D721Med (cell line): ENCODE measurements at places on chromosomes 11 and 22.

DNA sequence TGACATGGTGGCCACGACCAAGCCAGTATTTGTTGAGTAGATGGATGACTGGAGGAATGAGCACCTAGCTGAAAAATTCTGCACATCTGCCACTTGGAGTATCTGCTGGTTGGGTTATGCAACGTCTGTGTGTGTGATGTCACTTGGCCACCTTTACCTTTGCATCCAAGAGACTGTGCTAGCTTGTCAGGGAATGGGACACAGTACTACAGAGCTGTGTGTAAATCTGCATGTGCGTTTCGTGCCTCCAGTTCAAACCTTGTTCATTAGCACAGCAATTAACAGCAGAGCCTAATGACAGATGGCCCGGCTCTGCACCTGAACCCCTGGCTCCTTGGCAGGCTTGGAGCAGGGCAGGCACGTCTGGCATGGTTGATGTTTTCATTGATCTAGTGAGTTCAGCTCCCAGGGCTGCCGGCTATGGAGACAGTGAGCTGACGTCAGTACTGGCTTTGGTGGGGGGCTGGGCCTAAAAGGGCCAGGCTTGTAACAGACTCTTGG is 188.4 kb upstream of the NAV2 start:
- DNase-seq: no peak

DNA sequence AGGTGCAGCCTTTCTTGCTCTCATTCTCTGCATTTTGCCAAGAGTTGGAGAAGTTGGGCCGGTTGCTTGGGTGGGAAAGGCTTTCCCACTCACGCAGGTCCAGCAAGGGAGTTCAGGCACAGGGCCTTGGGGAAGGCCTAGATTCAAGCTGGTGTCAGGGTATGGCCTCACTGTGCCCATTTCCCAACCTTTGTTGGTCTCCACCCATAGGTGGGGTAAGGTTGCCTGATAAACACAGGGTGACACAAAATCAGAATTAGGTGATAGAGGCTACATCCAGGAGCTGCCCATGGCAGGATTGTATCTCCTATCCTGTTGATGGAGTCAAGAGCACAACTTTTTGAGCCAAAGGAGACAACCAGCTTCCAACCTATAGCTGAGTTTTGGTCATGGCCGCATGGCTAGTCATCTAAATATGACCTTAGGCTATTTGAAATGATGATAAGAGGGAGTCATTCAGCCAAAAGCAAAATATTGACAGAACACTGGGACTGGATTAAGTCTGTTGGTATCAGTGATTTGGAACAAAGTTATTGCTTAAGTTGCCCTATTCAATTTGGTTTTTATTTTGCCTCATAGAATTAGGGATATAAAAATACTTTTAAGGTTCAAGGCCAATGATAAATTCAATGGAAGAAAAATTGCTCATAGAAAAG is 20.9 kb downstream of the CAT start:
- DNase-seq: no peak

DNA sequence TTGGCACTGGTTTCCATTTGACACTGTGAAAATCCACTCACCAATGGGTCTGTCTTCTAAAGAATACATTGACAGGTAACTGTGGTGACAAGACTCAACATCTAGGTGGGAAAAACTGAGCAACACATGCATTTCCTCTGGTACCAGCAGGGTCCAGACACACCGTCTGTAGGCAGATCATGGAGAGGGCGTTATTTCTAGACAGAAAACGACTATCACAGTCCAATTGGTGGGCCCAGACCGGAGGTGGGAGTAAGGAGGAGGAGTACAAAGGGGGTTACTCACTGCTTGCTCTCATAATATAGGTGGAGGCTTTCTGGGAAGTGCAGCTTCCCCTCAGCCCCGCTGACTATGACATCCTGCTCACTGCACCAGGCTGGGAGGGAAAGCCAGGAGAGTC is 9.9 kb downstream of the OVCH2 start:
- no peak for DNase-seq

DNA sequence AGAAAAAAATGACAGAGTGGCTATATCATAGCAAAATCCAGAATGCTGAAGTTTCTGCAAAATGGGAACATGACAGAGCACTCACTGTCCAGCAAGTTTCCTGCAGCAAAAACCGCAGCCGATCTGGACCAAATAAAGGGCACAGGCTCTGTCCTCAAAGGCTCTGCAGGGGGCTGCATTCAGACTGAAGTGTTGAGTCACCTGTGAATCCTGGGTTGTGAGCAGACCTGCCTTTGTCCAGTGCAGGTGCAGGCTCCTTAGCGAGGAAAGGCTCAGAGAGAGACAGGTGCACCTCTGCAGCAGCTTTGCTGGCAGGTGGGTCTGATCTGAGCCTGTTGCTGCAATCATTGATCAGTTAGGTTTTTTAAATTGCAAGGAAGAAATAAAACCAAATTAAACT is 29.3 kb upstream of the NFAM1 start:
- DNase-seq: no peak

DNA sequence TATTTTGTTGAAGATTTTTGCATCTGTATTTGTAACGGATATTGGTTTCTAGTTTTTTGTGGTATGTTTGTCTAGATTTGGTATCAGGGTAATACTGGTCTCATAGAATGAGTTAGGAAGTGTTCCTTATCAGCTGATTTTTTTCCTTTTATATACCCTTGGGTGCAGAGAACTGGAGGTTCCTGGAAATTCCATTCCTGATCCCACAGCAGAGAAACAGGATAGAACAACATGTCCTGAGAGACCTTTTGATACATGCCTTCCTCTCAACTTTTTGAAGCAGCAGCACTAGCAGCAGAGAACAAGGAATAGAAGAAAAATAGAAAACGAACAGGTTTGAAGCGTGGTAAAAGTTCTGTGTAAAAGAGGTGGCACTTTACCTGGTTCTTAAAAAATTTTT is 36.8 kb downstream of the BIRC2 start:
- no peak for DNase-seq

DNA sequence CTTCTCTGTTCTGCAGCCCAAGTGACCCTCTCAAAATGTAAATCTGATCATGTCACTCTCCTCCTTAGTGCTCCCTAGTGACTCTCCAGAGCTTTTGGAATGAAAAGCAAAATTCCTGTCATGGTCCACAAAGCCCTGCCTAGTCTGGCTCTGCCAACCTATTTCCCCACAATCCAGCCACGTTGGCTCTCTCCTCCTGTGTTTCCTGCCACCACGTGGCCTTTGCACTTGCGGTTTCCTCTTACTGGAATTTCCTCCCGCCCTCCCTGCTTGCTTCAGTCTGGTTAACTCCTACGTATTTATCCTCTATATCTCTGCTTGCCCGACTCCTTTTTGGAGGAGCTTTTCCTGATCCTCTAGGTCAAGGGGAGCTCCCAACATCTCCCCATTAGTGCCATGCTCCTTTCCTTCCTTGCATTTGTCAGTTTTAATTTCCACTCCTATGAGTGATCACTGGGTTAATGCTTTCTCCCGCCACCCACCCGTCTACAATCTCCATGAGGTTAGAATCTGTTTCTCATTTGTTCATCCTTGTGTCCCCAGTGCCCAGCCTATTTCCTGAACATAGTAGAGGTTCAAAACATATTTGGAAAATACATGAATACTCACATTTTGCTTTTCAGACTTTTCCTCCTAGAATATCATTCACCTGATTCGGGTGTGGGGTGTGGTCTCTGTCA is 11.5 kb downstream of the NNMT start:
- no peak for DNase-seq

GRCh38 chr11:70618431-70619101 is 220.2 kb downstream of the CTTN start:
- DNase-seq: no peak

DNA sequence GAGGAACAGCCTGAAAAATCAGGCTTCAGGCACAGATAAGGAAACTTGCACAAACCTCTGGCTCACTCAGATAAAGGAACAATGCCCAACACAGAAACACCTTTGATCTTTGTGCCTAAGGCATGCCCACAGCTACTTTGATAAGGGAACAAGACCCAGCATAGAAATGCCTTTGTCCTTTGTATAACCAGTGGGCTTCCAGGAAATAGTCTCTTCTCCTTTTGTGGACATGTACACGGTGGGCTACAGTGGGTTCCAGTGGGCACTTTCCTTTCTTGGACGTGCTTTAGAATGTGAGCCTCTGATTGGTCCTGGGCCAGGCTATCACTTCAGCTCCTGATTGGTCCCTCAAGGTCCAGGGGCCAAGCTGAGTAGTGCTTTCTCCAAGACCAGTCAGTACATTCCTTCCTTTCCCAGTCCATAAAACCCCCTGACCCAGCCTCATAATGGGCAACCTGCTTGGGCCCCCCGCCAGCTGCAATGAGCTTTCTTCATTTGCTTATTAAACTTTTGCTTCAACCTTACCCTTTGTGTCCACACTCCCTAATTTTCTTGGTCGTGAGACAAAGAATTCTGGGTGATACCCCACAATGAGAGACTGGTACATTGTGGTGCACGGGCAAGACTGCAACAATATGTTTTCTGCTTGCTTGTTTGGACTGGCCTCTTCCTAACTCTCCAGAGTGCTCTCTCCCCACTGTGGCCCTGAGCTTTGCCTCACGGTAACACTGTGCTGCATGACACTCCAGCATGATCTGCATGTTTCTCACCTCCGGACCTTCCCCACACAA is 1.7 kb upstream of the CABIN1 start:
- DNase-seq: no peak

- no peak for DNase-seq
Observed at GRCh38 chr11:121249039-121249663, 43.4 kb upstream of the SC5D start.

DNA sequence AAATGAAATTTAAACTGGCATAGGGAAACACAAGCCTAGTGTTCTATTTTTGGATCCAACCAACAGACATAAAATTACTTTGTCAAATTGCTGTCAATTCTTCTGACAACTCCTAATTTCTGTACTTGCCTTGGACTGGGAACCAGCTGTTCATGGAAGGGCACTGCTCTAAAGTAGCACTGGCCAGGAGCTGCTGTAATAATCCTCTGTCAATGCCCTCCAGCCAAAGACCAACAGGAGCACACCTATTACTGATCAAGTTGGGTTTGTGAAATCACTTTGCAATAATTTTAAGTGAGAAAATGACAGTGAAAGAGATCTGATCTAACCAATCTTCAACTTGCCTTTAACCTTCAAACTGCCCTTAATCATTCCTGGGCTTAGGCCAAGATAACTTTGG is 18.9 kb upstream of the TMEM123 start:
- no peak for DNase-seq

GRCh38 chr11:33933602-33934001 is 41.7 kb upstream of the LMO2 start:
- no peak for DNase-seq

- no peak for DNase-seq
Observed at GRCh38 chr22:19836512-19836911, 18.2 kb downstream of the GNB1L start.

GRCh38 chr11:22800482-22800881 is 29.1 kb downstream of the SVIP start:
- no peak for DNase-seq

GRCh38 chr11:61621917-61622585 is 41.2 kb upstream of the SYT7 start:
- no peak for DNase-seq

DNA sequence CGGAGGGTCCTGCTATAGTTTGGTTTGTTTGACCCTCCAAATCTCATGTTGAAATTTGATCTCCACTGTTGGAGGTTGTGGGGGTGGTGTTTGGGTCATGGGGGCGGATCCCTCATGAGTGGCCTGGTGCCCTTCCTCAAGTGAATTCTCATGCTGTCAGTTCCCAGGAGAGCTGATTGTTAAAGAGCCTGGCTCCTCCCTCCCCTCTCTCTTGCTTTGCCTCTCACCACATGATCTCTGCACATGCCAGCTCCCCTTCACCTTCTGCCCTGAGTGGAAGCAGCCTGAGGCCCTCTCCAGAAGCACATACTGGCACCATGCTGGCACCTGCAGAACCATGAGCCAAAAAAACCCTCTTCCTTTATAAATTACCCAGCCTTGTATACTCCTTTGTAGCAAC is 7.1 kb downstream of the TSPAN18 start:
- DNase-seq: no peak

DNA sequence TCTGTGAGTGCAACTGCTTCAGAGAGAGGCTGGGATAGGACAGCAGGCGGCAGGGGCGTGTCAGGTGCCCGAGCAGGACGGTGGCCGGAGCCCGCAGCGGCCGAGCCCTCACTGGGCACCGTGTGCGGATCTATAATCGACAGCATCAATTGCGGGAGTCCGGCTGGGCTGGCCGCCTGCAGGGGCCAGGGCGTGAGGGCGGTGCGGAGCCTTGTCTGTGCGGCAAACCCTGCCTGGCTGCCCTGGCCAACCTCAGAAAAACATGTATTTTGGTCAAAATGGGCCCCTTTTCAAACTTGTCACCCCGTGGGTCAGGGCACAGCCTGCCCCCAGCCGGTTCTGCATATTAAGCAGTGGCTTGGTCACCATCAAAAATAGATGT is 91.3 kb upstream of the KCNQ1OT1 start:
- no peak for DNase-seq

DNA sequence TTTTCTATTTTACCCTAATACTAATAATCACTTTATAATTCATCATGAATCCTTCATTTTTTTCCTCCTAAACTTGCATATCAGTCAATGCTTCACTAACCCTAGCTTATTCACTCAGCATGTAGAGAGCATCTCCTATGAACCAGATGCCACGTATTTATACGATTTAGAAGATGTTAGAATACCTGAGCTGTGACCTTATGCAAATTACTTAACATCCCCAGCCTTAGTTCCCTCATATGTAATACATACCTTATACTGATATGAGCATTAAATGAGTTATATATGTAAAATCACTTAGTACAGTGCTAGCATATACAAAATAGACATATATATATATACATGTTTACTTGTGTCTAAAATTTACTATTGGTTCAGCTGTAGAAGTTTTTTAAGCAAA is 9.0 kb downstream of the FAM76B start:
- no peak for DNase-seq

DNA sequence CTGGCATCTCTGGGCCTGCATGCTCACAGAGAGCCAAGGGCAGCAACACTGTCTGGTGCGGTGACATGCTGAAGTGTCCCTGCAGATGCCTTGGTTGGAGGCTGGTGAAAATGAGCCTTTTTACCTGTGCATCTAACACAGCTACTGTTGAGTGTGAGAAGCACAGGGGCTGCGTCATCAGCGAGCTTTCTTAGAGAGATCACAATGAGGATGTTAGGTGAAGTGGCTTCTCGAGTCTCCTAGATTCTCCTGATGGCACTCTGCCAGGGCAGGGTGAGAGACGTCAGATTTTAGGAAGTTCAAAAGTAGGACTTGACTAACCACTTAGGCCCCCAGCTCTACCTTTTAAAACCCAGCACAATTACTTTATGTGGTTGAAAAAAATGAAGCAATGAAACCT is 3.6 kb upstream of the SLC15A3 start:
- no peak for DNase-seq

- no peak for DNase-seq
Observed at GRCh38 chr11:2808850-2809846, 76.4 kb downstream of the CDKN1C start.

DNA sequence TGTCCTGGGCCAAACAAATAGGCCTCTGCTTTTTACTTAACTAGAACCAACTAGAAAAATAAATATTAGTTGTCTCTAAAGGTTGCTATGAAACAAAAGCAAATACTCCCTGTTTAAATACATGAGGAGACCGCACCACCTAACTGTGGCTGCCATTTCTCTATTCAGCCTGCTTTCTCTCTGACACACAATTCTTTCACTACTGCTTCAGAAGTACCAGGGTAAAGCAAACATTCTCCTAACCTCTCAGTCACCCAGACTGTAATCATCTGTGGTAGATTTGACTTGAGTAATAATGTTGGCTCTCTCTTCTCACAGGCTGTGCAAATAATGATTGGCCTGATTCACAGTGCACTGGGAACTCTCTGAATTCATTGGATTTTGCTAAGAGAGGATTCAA is 41.0 kb upstream of the MS4A8 start:
- DNase-seq: no peak
